ENCODE measurements at places on chromosomes 4 and X. TPM values are rescaled to one million over a fixed set of nuclear protein-coding genes. Genes with fewer than 3 reads are reported as not detected.
A peak's percentile ranks its signal among the peaks of the same experiment; 100 is the strongest.

- no peak for DNase-seq
These were observed 375.1 kb downstream of the FAT4 start for GRCh38 chr4:125689805-125690204.

DNA sequence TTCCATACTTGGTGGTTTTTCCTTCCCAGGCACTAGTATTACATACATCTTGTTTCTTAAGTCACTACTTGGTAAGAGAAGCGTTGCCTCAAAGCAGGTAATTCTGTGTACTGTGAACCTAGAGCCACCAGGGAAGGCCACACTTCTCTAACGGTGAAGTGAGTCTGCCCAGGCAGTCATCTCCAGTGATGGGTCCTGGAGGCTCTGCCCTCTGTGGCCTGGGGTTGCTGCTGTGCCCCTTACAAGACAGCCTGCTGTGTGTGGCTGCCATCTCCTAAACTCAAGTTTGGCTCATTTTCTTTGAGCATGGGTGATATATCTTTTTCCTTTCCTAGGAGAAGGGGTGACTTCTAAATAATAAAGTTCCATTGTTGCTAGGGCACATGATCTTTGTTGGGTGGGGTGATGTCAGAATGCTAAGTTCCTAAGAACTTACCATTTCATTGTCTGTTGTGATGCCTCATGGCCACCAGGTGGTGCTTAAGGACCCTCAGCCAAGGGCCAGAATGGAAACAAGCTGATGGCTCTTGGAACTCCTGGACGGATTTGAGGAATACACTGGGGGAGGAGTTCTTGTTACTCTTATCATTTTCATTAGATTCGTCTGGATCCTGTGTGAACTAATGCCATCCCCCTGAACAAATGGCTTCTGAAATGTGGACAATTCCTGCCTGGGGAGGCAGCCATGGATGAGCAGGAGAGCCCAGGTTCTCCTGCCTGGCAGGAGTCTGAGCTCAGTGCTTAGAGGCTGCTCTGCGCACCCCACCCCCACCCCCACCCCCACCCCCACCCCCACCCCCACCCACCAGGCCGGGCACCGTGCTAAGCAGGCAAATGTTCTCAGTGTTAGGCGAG lies 41.1 kb upstream of the WDR1 start:
- DNase-seq = peak; percentile 66

Gene FAM90A26
- total RNA-seq = not detected

Gene HPF1
- total RNA-seq = 26.4 TPM

Gene MTNR1A
- not detected for total RNA-seq

Gene TMPRSS11B
- total RNA-seq = not detected

Gene USP17L26
- total RNA-seq = not detected
